ENCODE measurements at places on chromosomes 3 and 15. TPM values are rescaled to one million over a fixed set of nuclear protein-coding genes. Genes with fewer than 3 reads are reported as not detected.
A peak's percentile ranks its signal among the peaks of the same experiment; 100 is the strongest.

- H3K27ac ChIP-seq, result no peak overlapping the region
- no peak overlapping the region for H3K4me3 ChIP-seq
- peaks cover 8% of the 10 kb centered on the region for H3K27me3 ChIP-seq
- DNase-seq, result no peak
Measured at GRCh38 chr3:46909535-46910161, 32.1 kb downstream of the PTH1R start.

DNA sequence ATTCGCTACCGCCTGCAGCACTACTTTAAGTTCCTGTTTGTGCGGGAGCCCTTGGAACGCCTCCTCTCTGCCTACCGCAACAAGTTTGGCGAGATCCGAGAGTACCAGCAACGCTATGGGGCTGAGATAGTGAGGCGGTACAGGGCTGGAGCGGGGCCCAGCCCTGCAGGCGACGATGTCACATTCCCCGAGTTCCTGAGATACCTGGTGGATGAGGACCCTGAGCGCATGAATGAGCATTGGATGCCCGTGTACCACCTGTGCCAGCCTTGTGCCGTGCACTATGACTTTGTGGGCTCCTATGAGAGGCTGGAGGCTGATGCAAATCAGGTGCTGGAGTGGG, 995 bp downstream of the CHST14 start:
- no peak for DNase-seq
- H3K36me3 ChIP-seq, result peaks cover 9% of the 10 kb centered on the region
- peak overlapping the region; percentile 88 for H3K27ac ChIP-seq
- peak overlapping the region; percentile 96 for H3K4me3 ChIP-seq
- no peaks in the 10 kb centered on the region for H3K27me3 ChIP-seq
- peaks cover 23% of the 10 kb centered on the region for H3K4me1 ChIP-seq

DNA sequence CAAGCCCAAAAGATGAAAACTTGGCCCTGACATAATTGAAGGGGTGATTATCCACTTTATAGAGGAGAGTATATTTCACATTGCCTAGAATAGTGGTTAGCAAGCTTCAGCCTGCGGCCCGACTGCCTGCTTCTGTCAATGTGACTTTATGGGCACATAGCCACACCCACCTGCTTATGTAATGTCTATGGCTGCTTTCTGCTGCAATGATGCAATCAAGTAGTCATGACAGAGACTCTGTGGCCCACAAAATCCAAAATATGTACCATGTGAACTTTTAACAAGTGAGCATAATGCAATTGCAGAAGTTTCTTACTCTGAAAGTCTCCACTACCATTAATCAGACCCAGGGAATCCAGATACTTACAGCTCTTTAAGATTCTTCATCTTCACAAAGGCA, 103.1 kb downstream of the LRIG1 start:
- no peak overlapping the region for H3K27ac ChIP-seq
- peaks cover 43% of the 10 kb centered on the region for H3K4me1 ChIP-seq
- H3K27me3 ChIP-seq, result no peaks in the 10 kb centered on the region

DNA sequence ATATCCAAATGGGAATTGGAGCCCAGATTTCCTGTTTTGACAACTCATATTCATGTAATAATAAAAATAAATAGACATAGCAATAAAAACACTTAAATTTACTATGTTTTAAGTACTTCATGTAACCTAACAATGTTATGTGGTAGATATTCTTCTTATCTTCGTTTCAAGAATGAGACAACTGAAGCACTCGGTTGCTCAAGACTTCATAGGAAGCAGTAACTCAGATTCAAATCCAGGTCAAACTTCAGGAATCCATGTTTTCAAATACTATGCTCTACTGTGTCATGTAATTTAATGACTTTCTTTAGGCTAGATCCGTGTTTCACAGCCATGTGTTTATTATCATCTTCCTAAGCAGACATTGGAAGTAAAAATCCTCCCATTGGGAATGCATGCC, 492.2 kb downstream of the CNTN3 start:
- H3K4me3 ChIP-seq, result no peak overlapping the region
- no peaks in the 10 kb centered on the region for H3K27me3 ChIP-seq
- no peak overlapping the region for H3K27ac ChIP-seq
- H3K36me3 ChIP-seq, result no peaks in the 10 kb centered on the region
- DNase-seq, result no peak

DNA sequence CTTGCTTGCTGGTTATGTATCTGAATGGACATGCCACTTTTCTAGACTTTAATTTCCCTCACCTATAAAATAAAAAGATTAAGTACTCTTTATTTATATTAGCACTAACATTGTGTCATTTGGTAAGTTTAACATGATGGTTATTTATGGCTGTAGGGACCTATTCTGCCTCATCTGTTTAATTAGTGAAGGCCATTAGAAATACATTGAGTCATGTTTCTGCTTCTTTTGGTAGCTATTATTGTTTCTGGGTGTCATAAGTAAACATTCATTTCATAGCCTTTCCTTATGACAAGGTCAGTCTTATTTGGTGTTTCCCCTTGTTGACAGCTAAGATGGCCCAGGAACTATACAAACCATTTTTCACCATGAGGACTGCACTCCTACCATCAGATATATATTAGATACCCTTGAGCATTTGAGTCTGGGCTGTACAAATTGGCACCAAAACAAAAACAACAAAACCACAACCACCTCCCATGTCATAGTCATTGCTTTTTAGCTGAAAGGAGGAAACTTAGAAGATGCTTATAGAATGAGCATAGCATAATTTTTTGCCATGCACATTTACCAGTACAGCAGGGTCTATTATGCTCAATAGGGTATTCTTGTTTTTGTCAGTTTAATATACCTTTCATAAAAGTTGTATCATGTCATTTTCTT, 39.3 kb downstream of the SRP14 start:
- H3K4me1 ChIP-seq, result no peaks in the 10 kb centered on the region
- no peak overlapping the region for H3K27ac ChIP-seq
- no peaks in the 10 kb centered on the region for H3K27me3 ChIP-seq
- no peak overlapping the region for H3K4me3 ChIP-seq
- DNase-seq, result no peak

DNA sequence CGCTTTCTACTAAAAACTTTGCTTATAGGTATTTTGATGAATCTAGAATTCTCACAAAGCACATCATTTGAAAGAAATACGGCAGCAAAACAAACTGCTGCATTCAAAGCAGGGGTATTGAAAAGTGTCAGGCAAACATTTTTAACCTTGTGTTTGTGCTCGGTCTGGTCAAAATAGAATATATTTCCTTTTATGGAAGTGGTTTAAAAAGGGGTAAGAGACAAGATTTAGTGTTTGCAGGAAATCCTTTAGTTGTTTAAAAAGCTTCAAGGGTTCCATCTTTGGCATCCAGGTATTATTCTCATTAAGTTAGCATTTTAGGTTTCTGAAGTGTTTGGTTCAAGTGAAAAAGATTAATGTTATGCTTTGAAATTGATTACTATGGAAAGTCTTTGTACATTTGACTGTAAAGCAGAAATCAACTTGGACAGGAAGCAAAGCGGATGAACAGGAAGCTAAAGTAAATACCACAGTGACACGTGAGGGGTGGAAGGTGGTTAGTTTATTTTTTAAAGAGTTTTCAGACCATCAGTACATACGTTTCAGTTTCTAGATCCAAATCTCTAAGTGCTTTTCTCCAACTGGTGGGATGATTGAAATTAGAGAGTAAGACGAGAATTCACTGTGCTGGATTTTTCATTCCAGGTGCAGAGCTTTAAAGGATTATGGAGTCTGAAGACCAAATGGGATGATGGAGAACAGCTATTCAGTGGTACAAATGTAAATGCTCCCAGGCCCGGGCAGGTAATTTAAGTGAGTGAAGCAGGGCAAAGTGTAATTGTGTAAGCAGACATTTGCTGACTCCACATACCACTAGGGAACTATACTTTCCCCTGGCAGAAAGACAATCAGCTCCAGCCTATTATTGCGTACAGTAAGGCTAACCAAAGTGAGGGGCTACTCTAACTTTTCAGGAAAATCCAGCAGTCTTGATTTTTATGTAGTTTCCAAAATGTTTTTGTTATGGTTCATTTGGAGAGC, 341.8 kb upstream of the TBL1XR1 start:
- no peak for DNase-seq
- H3K27ac ChIP-seq, result no peak overlapping the region
- H3K36me3 ChIP-seq, result no peaks in the 10 kb centered on the region
- H3K27me3 ChIP-seq, result no peaks in the 10 kb centered on the region
- peaks cover 29% of the 10 kb centered on the region for H3K4me1 ChIP-seq
- no peak overlapping the region for H3K4me3 ChIP-seq

DNA sequence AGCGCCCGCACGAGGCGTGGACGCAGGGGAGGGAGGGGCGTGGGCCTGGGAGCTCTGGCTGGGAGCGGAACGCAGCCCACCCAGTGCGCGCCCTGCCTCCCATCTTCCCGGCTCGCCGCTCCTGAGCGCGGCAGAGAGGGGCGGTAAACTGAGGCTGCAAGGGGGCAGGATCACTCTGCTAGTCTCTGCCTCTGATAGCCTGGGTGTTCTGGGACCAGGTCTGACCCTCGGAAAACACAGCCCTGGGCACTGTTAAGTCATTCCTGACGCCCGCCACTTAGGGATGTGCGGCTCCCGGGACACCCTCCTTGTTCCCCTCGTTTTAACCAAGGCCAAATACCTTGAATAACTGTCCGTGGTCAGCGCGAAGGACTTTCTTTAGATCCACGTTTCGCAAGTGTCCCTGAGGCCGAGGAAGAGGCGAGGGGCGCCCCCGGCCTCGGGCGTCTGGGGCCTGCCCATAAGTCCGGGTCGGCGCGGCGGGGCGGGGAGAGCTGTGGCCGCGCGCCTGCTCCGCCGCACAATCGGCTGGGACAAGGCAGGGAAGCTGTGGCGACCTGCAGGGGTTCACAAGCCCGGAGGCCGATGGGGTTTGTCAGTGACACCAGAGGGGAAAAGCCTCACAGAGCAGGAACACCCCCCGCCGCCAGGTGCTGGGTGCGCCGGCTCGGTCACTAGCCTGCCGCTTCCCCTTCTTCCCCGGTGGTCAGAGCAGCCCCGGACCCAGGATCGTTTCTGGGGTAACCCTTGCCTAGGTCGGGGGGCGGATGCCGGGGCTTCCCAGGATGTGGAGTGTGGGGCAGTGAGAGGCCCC, 1.5 kb downstream of the ITPKA start:
- H3K4me3 ChIP-seq, result peak overlapping the region; percentile 60
- no peaks in the 10 kb centered on the region for H3K36me3 ChIP-seq
- H3K27ac ChIP-seq, result no peak overlapping the region
- DNase-seq, result no peak
- H3K27me3 ChIP-seq, result no peaks in the 10 kb centered on the region
- peaks cover 38% of the 10 kb centered on the region for H3K4me1 ChIP-seq

DNA sequence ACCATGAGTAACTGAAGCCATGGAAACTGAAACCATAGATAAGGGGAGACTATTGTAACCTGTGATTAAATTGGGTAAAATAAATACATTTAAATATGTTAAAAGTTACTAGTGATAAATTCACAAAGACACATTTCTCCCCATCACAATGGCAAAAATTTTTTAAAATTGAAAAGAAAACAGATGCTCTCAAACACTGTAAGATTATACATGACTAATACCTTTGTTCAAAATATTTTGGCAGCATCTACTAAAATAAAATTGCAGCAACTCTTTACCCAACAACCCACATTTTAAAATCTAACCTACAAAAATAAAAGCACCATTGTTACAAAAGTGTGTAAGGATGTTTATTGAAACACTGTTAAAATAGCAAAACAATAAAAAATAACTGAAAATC, 93.3 kb downstream of the CLASP2 start:
- H3K27ac ChIP-seq, result no peak overlapping the region
- no peaks in the 10 kb centered on the region for H3K27me3 ChIP-seq
- H3K36me3 ChIP-seq, result peaks cover 40% of the 10 kb centered on the region
- no peak for DNase-seq
- H3K4me3 ChIP-seq, result no peak overlapping the region

DNA sequence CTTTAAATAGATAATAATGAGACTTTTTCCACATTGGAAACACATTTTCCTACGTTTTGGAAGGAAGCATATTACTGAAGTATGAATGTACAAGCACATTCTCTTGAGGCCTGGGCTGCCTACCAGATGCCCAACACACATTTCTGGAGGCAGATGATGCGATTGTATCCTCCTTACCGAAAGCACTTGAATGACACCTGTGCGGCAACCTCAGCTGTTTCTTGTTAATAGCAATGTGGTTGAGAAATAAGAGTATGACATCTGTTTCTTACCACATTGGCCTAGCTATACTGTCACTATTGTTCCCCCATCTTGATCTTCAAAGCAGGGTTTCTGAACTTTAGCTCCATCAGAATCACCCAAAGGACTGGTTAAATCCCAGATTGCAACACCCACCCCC, 84.8 kb downstream of the ARPP21 start:
- H3K4me3 ChIP-seq, result no peak overlapping the region
- H3K36me3 ChIP-seq, result no peaks in the 10 kb centered on the region
- no peak for DNase-seq
- no peaks in the 10 kb centered on the region for H3K27me3 ChIP-seq

- no peak overlapping the region for H3K4me3 ChIP-seq
- H3K4me1 ChIP-seq, result peaks cover 60% of the 10 kb centered on the region
Measured at GRCh38 chr3:194280777-194281176, 70.4 kb downstream of the CPN2 start.

DNA sequence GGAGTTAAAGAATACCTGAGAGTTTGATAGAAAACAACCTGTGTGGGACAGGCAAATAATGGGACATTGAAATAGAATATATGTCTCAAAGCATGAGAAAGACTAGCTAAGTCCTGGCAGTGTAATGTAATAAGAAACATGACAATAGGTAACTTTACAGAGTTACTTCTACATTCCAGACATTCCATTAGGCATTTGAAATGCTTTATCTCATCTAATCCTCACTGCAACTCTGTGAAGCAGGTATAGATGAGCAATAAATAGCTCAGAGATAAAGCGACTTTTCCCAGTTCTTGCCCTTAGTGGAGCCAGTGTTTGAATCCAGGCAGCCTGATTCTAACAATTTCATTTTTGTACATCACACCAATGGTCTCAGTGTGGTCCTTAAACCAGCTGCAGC, 76.8 kb downstream of the CPNE4 start:
- no peak overlapping the region for H3K27ac ChIP-seq
- H3K27me3 ChIP-seq, result no peaks in the 10 kb centered on the region
- H3K36me3 ChIP-seq, result no peaks in the 10 kb centered on the region
- no peak overlapping the region for H3K4me3 ChIP-seq

DNA sequence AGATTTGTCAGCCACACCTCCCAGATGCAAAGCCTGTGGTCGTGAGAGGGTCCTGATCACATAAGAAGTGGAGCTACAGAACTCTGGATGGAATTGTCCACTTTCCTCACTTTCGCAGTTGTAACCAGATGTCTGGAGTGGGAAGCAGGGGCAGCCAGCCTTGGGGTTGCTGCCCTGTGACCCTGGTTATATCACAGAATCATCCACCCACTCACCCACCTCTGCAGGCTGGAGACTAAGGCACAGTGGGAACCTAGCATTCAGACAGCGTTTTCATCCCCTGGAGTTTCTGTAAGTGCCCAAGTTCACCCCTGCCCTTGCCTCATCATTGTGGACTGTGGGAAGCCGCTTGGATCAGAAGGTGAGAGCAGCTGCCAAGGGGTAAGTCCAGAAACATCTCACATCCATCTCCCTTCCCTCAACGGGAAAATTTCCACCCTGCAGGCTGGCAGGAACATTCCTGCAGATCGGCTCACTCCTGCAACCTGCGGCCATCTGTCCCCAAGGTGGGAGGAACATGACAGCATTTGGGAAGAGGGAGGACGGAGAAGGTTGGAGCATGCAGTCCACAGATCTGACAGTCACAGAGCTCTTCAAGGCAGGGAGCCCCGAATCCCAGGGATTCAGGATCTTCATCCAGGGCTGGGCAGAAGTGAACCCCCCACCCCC, 2.9 kb upstream of the IQSEC1 start:
- H3K27ac ChIP-seq, result no peak overlapping the region
- H3K27me3 ChIP-seq, result no peaks in the 10 kb centered on the region
- peaks cover 34% of the 10 kb centered on the region for H3K4me1 ChIP-seq
- H3K36me3 ChIP-seq, result no peaks in the 10 kb centered on the region

PCOLCE2 gene
- 48.2 TPM for total RNA-seq

Data from esophagus muscularis mucosa (tissue), 4 donors.